Stimulated activated CD4-positive, alpha-beta T cell treated with anti-CD3 and anti-CD28 coated beads, Interleukin-4, amount 100 ng/mL, for 48 hours (primary cell): ENCODE measurements at places on chromosomes 2 and 18.
A peak's percentile ranks its signal among the peaks of the same experiment; 100 is the strongest.

GRCh38 chr2:145725876-145726275 is 1206.0 kb upstream of the ZEB2 start:
- DNase-seq = no peak

- peak; percentile 63 for DNase-seq
Measured at GRCh38 chr2:96116879-96117533, 635 bp upstream of the ADRA2B start.

DNA sequence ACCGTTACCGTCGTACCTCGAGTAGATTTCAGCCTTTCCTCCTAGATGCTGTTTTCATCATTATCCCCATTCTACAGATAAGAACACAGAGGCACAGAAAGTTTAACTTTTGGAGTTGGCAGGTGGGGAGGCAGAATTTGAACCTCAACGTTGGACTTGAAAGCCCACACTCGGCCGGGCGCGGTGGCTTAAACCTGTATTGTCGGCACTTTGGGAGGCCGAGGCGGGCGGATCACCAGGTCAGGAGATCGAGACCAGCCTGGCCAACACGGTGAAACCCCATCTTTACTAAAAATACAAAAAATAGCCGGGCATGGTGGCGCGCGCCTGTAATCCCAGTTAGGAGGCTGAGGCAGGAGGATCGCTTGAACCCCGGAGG is 11.5 kb downstream of the CATIP start:
- DNase-seq = no peak

DNA sequence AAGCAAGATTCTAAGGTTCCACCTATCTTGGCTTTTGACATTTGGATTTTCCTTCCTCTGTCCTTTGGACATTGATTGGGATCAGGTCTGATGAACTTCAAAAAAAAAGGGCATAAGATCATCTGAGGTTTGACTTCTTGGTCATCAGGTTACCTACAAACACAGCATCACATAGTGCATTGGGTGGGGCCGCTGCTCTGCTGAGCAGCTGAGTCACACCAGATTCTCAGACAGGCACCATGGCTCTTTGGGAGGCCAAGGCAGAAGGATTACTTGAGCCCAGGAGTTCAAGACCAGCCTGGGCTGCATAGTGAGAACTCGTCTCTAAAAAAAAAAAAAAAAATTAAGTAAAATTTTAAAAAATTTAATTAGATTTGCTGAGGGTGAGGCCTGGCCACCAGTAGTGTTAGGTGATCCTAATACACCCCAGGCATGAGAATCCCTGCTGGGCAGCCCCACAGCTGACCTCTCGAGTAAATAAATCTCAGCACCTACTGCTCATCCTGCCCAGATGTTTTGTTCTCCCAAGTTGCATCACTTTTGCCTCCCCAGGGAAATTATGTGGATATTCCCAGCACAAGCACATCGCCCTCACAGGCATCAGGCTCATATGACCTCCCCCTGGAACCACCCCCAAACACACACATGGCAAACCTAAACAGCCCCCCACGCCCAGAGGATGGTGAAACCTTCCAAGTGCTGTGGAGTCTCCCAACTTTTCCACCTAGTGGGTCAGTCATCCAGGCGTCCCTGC is 5.3 kb downstream of the MLPH start:
- DNase-seq = no peak

GRCh38 chr2:76323381-76323780 is 612.7 kb upstream of the GCFC2 start:
- DNase-seq = no peak

DNA sequence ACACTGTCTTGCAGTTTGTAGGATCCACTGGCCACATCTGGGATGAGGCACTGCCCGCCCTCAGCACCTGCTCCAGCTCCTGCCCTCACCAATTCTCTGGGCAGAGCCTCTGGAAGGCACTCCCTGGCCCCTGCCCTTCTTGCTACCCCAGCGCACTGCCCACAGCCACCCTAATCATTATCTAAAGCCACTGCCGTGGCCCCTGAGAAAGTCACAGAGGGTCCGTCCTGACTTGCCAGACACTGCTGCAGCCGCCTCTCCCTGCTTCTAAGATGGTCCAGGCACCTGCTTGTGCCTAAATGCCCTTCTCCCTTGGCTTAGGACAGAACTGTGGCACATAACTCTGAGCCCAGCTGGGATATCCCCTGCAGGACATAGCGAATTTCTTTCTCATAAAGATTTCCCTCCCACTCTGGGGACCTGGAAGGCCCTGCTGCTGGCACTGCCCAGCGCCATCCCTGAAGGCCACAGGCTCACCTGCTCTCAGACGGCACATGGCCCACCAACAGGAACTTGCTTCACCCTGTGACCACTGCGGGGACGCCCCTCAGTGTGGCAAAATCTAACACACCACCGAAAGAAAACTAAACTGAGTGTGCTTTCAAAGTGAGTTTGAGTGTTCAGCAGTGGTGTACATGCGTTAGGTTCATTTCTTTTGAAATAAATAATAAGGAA is 244.9 kb downstream of the HDAC4 start:
- DNase-seq = no peak

- no peak for DNase-seq
Measured at GRCh38 chr2:207796585-207797350, 27.1 kb upstream of the FZD5 start.

GRCh38 chr18:62165583-62165982 is 21.3 kb downstream of the PIGN start:
- no peak for DNase-seq

- DNase-seq = no peak
Measured at GRCh38 chr2:228493852-228494251, 312.4 kb upstream of the SPHKAP start.

GRCh38 chr2:176729706-176730569 is 460.7 kb downstream of the MTX2 start:
- no peak for DNase-seq

- no peak for DNase-seq
Measured at GRCh38 chr18:7259475-7259874, 28.6 kb downstream of the LRRC30 start.

DNA sequence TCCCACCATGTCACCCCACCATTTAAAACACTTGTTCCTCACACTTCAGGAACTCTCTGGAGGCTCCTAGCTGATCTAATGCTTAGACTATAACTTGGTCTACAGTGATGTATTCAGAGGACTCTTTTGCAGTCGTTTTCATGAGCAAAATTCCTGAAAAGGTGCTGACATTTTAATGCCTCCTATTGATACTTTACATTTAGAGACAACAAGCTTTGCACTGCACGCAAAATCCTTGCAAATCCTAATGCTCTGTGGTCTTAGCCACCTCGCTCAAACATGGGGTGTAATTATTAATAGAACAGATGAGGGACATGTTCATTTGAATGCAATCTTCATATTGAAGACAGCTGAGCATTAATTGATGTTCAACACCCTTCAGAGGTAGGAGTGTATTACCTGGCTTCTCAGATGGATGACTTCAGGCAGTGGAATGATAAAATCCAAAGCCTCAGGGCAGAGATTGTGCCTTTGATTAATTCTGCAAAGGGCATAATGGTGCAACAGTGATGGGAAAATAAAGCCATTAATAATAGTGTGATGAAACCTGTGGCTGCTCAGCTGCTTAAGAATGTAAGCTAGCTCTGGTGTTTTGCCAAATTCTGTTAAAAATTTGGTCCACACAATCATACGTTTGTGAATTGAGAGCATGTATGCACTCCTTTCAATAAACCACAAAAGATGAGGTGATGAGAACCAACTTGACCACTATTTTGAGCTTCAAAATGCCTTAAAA is 5.4 kb downstream of the CTAGE1 start:
- no peak for DNase-seq

GRCh38 chr18:50790241-50790640 is 29.6 kb downstream of the MRO start:
- DNase-seq = no peak

- DNase-seq = no peak
Measured at GRCh38 chr2:18745431-18746272, 156.3 kb upstream of the NT5C1B start.

GRCh38 chr2:110101280-110101844 is 14.3 kb downstream of the MALL start:
- DNase-seq = no peak

DNA sequence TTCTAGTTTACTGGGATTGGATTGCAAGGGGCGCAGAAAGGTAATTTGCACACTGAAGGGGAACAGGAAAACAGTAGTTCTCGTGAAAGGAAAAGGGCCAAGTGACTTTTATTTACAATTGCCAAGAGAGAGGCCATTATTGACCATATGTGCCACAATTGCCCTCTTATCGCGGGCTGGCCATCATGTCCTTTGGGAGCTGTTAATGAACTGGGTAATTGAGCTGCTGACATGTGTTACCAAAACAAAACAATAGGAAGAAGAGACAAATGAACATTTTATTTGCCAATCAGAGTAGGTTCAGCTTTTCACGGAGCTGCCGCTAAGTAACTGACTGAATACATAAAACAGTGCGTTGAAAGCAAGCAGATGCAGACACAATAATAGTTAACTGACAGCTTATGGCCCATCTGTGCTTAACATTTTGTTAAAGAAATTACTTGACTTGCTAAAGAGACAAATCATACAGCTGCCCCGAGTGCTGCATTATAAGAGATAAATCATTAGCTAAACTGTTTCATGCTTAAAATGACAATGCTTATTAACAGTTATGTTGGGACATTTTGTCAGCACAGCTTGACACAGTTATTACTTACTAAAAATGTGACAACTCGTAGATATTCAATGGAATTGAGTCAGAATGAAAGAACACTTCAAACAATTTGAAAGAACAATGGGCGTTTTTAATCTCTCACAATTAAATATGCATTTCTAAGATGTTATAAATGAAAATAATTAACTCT is 57.5 kb downstream of the PAX3 start:
- no peak for DNase-seq

GRCh38 chr18:12608301-12608700 is 49.6 kb downstream of the SPIRE1 start:
- no peak for DNase-seq

DNA sequence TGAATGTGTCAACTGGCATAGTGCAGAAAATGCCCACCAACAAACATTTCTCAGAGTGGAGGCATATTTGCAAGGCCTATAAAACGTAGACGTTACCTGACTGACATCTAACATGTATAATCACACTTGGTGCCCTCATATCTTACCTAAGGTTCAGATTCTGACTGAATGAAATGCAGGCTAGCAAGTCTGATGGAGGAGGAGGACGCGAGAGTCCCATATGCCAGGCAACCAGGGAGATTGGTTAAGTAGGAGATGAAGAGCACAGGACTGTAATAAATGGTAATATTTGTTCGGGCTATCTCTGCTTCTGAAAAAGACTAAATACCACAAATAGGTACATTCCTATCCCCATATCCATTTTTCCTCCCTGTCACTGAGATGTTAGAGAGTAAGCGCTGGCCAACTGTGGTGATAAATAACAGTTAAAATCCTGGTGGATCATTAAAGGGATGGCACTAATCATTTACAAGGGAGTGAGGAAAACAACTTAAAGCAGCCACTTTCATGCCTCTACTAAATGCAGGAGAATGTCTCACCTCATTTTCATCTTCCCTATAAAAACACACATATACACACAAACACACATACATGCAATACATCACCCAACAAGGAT is 217.2 kb downstream of the TMEM163 start:
- no peak for DNase-seq

DNA sequence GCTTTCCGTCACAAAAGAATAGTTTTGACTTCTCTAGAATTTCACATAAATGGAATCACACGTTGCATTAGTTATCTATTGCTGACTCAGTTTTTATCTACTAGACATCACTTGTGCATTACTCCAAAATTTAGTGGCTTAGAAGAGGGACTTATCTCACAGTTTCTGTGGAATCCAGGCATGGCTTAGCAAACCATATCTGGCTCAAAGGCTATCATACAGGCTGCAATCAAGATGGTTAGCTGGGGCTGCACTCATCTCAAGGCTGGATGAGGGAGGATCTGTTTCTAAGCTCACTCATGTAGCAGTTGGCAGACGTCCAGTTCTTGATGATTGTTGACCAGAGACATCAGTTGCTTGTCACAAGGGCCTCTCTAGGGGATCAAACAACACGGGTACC is 6.6 kb upstream of the DSC3 start:
- no peak for DNase-seq

- no peak for DNase-seq
Measured at GRCh38 chr2:62999905-63000304, 50.7 kb upstream of the OTX1 start.

DNA sequence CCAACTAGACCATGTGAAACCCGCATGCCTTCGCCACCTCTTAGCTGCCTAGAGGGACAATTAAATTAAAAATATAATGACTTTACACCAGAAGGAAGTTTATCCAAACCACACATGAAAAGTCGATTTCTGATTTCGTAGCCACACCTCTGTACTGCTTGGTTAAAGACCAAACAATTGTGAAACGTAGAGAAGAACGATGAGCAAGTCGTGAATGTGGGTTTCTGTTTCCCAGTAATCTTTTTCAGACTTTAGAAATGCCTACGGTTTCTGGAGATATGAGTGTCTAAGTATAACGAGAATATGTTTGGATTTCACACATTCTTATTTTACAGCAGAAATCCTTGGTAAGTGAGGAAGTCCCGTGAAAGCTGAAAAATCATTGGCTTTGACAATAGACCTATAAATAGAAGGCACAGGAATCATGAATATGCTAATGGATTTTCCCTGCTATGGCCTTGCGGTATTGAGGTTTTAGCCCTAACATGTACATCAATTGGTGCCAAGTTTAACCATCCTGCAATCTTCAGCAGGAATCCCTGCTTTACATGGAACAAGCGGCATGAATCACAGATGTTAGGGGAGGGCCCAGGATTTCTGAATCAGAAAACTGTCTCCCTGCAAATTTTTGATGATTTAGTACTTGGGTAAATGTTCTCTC is 105.6 kb downstream of the TTC32 start:
- no peak for DNase-seq

- DNase-seq = no peak
Measured at GRCh38 chr2:156522864-156523440, 86.8 kb downstream of the GPD2 start.

DNA sequence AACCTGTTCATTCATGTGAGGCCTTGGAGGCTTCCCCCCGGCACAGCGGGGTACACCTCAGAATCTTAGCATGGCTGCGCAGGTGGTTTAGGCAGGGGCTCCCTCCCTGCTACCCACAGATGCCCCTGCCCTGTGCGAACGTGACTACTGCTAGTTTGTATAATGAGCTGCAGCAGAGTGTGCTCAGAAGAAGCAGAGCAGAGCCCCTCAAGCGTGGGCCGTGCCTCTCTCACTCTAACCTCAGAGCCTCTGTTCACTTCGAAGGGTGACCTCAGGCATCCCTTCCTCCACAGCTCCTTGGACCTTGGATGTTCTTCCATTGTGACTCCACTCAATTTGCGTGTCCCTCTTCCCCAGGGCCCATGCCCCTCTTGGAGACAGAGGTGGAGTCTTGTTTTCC is 161.6 kb downstream of the CTIF start:
- no peak for DNase-seq
